ENCODE measurements at places on chromosomes 6 and 20.

- no peak for DNase-seq
These were observed 19.5 kb upstream of the GMNN start for GRCh38 chr6:24755279-24755678.

DNA sequence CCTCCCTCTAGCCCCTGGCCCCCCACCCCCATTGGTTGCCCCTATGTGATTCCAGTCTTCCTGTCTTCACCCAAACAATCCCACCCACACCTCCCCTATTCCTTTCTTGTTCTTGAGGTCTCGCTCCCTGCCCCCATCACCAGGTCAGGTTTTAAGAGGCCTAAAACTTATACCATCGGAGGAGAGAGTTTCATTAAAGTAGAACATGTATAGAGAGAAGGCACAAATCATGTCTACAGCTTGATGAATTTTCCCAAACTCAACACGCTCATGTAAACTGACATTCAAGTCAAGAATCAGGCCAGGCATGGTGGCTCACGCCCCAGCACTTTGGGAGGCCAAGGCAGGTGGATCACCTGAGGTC lies 44.5 kb downstream of the TGM2 start:
- DNase-seq: no peak

GRCh38 chr6:117617210-117618035 lies 15.1 kb upstream of the GOPC start:
- no peak for DNase-seq

DNA sequence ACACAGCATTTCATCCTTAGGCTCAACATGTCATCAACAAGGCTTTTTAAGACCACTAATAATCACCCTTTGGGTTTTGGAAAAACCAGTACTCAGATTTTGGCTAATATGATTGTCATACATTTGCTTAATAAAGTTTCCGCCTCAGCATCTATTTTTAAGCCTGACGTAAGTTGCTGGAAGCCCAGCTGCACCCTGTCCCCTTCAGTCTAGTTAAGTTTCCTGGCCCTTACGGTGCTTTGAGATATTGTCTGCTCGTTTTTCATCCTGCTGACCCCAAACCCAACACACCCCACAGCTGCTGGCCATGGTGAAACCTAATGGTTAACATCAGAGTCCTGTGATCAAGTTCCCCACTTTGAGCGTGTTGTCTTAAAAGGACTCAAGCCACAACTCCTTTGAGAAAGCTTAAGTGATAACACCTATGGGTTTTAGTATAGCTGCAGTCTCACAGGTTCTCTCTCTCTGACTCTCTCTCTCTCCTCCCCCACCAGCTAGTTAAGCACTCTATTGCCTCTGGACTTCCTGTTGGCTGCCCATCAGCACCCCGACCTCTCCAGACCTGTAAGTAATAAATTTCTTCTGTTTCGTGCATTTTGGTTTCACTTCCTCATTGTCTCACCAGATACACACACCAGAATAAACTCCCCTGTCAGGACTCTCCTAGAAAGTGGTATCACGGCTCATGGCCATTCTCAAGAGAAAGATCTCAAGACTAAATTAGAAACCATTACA lies 802.0 kb downstream of the C6orf118 start:
- DNase-seq: no peak

DNA sequence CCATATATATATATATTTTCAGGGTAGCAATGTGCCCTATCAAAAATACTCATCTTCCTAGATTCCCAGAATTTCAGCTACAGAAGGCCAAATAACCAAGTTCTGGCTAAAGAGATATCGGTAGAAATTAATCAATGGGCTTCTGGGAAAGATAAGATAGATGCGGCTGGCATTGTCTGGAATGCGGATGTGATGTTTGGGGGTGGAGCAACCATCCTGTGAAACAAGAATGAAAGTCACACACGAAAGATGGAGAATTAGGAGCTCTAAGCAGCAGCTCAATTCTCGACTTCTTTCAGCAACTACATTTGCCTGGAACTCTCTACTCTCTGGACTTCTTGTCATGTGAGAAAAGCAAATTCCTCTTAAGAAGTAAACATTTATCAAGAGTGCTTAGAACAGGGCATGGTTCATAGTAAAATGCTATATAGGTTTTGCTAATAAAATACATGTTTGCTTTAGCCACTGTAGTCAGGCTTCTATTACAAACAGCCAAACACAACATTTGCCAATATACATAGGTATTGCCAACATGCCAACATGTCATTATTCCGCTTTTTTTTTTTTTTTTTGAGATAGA lies 90.8 kb downstream of the CLIC5 start:
- no peak for DNase-seq

- no peak for DNase-seq
These were observed 51.3 kb downstream of the PTPN1 start for GRCh38 chr20:50561379-50562078.

GRCh38 chr20:54155736-54156317 lies 18.0 kb downstream of the CYP24A1 start:
- DNase-seq: no peak

DNA sequence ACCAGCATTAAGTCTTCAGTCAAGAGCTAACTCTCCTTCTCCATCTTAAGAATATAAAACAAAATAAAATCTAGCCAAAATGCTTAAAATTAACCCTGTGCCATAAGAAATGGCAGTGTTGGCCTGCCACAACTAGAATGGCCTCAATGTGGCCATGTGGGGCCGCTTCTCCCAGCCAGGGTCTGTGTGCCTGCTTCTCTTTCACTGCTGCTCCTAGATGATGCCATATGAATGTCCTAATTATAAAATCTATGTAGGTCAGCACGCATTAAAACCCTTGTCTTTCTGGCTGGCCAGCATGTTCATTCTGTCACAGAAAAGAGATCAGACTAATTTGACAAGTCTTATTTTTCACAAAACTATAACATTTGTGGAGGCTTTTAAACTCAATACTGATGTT lies 102.6 kb downstream of the C6orf118 start:
- no peak for DNase-seq

DNA sequence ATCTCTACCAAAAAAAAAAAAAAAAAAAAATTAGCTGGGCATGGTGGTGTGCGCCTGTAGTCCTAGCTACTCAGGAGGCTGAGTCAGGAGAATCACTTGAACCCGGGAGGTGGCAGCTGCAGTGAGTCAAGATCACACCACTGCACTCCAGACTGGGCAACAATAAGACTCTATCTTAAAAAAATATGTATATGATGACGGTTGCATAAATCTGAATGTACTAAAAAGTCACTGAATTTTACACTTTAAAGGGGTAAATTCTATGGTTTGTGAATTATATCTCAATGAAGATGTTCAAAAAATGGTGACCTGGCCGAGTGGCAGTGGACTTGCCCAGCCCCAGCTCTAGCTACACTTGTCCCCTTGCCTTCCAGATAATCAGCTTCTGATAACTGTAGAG lies 10.4 kb upstream of the ABCC10 start:
- no peak for DNase-seq

GRCh38 chr20:20065361-20065760 lies 13.0 kb downstream of the CFAP61 start:
- no peak for DNase-seq

DNA sequence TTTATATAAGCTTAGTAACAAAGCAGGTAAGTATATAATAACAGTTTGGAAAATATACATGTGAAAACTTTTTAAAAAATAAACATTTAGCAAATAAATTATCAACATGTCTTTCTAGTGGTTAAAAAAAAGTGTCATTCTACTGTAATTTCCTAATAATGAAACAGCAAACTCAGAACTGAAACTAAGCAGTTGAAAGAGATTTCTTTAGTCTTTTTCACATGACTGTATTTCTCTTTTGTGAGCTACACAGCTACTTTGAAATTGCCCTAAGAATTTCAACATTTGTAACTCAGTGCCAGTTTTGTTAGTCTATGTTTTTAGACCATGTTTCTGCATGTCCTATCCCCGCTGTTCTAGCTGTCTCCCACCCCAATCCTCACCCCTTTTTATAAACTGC lies 28.4 kb upstream of the SDHAF4 start:
- no peak for DNase-seq

DNA sequence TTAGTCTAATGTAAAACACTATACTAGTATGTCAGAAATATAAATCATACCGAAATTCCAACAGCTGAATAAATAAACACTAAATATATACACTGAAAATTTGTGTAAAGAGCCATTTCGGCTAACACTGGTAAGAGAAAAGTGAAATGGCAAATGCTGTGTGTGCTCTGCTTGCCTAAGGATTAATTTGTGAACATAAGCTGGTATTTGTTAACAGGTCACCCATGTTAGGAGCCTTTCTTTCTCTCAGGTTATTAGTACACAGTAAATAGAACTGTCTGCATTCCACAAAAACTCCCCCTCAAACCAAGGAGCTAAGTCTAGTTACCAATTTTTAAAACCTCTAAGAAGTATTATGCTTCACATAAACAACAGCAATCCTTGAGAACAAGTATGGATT lies 27.0 kb downstream of the ELOVL5 start:
- DNase-seq: no peak

- no peak for DNase-seq
These were observed 49.2 kb downstream of the CDH26 start for GRCh38 chr20:60007464-60007863.

GRCh38 chr6:107611094-107611810 lies 121.3 kb downstream of the SOBP start:
- DNase-seq: no peak

- DNase-seq: no peak
These were observed 542 bp downstream of the TUBE1 start for GRCh38 chr6:112086744-112087135.

DNA sequence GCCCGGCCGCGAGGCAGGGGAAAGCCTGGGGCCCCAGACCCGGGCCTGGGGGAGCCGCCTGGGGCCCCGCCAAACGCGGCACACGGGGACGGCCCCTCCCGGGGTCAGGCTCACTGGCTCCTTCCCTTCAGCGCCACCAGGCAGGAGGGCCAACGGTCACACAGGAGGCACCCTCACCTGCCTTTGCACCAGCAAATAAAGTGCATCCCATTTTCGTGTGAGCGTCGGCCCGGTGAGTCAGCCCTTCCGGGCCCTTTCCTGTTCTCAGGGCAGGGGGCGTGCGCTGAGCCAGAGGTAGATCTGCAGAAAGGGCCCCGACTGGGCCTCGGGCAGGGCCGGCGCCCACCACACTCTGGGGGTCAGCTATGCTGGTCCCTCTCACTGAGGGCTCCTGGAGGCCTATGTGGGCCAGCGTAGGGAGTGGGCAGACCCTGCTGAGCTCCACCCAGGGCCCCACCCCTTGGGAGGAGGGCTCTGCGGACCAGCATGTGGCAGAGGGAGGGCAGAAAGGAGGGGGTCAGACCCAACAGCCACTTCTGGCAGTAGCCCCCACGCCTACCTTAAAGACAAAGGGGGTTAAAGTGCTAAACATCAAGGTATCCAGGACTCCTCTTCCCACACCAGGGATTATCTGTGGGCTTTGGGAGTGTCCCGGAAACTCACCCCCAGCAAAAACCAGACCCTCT lies 931 bp upstream of the UCKL1 start:
- peak; percentile 51 for DNase-seq

DNA sequence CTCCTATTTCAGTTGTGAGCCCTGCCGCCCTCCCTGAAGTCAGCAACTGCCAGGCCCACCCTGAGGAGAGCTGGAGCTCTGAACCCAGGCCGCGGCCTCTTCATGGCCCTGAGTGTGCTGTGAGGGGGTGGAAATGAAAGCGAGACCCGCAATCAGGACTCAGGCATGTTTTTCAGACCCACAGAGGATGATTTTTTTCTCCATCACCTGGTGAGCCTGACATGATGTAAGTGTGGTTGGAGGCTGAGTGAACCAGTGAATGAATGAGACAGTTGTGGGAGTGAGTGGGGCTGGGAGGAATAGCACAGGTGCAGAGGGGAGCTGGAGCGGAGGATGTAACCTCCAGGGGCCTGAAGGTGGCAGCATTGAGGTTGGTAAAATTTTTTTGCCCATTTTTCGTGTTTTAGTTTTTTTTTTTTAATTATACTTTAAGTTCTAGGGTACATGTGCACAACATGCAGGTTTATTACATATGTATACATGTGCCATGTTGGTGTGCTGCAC lies 18.3 kb downstream of the RAET1L start:
- peak; percentile 44 for DNase-seq

- no peak for DNase-seq
These were observed 44.2 kb upstream of the TIAM2 start for GRCh38 chr6:154950979-154951344.

- DNase-seq: no peak
These were observed 177.6 kb downstream of the ARID1B start for GRCh38 chr6:156954816-156955215.

- no peak for DNase-seq
These were observed 92.5 kb downstream of the PSMB1 start for GRCh38 chr6:170460641-170461040.

GRCh38 chr20:19256906-19257595 lies 44.6 kb downstream of the SLC24A3 start:
- no peak for DNase-seq

- no peak for DNase-seq
These were observed 42.5 kb downstream of the SPDEF start for GRCh38 chr6:34513646-34514045.

GRCh38 chr6:40791004-40791403 lies 203.8 kb upstream of the LRFN2 start:
- DNase-seq: no peak
